ENCODE measurements at places on chromosomes 6 and 20.

GRCh38 chr6:53432318-53433161 lies 83.8 kb upstream of the ELOVL5 start:
- DNase-seq = no peak

- DNase-seq = no peak
These were observed 130.1 kb downstream of the NFATC2 start for GRCh38 chr20:51412333-51412871.

GRCh38 chr6:43454290-43454695 lies 1.1 kb downstream of the DLK2 start:
- no peak for DNase-seq

DNA sequence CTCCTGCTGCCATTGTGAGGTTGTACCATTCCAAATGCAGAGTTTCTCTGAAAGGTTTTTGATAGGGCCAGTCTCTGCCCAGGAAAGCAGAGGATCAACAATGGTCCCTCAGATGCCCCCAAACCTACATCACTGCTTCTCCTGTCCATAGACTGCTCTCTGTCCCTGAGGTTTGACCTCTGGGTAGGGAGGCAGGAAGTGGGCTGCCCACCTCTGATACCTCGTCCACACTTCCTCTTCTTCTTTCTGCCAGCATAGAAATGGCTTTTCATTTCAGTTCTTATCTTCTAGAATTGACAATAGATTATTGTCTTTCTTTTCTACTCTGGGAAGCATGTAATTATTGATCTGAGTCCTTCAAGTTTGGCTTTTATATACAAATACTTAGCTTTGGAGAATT lies 170.6 kb downstream of the TRMT11 start:
- no peak for DNase-seq

- no peak for DNase-seq
These were observed 7.6 kb upstream of the BMP5 start for GRCh38 chr6:55882718-55883569.

- no peak for DNase-seq
These were observed 124.0 kb downstream of the LAMA2 start for GRCh38 chr6:129006724-129007514.

GRCh38 chr6:148807784-148808183 lies 61.0 kb downstream of the UST start:
- DNase-seq = no peak

- DNase-seq = no peak
These were observed 2.7 kb upstream of the ZNFX1 start for GRCh38 chr20:49280463-49281058.
